HFFc6 (cell line): ENCODE measurements at places on chromosomes 2 and 18.
A peak's percentile ranks its signal among the peaks of the same experiment; 100 is the strongest.

DNA sequence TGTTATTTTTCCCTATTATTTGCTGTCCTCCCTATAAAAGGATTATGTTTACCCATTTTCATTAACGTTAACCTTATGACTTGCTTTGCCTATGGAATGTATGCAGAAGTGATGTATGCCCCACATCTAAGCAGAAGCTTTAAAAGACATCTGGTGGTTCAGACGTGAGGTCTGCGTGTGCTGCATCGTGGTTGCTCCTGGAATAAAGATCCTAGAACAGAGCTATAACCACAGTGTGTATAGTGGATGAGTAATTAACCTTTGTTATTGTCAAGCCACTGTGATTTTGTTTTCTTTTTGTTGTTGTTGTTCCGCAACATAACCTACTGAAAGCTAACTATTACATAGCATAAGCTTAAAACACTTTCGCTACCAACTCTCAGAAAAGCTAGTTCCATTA lies 20.9 kb upstream of the CFAP36 start:
- no peak for DNase-seq

DNA sequence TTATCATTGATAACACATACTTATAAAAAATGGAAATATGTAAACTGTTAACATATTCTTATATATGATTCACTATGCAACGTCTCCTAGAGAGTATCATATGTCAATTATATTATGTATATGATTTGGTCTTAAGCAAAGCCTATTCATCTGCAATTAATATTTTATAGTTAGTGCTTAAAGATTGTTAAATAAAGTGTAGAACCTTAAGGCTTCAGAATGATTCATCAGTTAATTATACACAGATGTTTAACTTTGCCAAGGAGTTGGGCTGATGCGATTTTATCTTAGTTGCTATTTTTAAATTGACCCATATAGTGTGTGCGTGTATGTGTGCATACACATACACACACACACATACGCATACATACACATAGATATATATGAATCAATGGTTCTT lies 323.1 kb downstream of the RBM43 start:
- DNase-seq: peak; percentile 53

- DNase-seq: no peak
Observed at GRCh38 chr18:7576077-7576476, 9.0 kb downstream of the PTPRM start.

- no peak for DNase-seq
Observed at GRCh38 chr2:7027956-7028655, 110.9 kb downstream of the RNF144A start.

- no peak for DNase-seq
Observed at GRCh38 chr18:43572163-43572562, 294.9 kb upstream of the SYT4 start.

GRCh38 chr2:170206805-170207407 lies 29.0 kb downstream of the MYO3B start:
- DNase-seq: no peak

DNA sequence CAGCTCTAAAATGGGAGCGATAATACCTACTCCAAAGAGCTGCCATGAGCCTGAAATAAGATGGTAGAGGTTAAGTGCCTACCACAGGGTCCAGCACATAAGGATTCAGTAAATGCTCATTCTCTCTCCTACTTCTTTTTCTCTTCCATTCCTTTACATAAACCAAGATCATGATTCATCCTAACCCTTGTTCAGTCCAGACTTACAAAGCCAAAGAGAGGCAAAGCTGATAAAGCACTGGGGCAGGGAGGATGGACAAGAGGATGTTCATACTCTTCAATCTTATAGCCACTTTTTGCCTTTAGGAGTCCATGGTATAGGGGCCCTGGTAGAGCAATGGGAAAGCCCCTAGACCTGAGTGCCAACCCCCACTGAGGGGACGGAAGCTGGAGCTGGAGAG lies 75.6 kb upstream of the PKDCC start:
- no peak for DNase-seq

DNA sequence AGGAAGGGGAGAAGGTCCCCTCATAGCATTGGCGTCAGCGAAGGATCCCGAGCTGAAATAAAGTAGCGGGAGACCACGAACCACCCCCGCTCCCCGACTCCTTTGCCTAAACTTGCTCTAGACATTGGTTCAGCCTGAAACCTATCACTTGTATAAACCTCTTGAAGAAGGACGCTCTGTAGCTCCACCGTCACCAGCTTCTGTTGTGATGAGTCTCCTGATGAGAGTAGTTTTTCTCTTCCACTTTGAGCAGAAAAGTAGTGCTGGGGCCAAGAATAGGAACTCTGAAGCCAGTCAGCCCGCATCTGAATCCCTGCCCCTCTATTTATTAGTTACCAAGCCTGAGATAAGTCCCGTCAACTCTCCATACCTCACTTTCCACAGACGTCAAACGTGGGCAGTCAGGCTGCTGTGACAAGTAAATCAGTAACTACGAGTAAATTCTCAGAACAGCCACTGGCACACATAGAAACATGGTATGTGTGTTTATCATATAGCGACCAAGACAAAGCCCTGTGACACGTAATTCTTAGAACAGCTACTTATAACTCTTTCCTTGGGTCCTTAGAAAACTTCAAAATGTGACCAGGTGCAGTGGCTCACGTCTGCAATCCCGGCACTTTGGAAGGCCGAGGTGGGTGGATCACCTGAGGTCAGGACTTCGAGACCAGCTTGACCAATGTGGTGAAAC lies 61.7 kb downstream of the CD226 start:
- no peak for DNase-seq

- no peak for DNase-seq
Observed at GRCh38 chr18:50722311-50722710, 97.5 kb downstream of the MRO start.

DNA sequence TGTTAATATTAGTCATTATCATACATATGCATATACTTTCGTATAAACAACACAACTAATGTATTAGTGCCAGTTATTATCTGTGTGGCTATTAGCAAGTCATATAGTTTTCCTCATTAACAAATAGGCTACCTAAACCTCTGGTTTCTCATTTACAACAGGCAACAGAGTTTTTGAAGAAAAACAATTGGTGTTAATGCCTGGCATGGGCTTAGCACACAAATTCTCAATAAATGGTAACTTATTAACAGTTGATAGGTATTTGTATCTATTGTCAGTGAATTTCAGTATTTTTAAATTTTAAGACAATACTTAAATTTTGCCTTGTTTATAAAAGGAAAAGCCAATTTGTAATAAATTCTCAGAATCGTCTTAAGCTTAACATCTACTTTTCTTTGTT lies 182.5 kb downstream of the PMAIP1 start:
- DNase-seq: no peak

DNA sequence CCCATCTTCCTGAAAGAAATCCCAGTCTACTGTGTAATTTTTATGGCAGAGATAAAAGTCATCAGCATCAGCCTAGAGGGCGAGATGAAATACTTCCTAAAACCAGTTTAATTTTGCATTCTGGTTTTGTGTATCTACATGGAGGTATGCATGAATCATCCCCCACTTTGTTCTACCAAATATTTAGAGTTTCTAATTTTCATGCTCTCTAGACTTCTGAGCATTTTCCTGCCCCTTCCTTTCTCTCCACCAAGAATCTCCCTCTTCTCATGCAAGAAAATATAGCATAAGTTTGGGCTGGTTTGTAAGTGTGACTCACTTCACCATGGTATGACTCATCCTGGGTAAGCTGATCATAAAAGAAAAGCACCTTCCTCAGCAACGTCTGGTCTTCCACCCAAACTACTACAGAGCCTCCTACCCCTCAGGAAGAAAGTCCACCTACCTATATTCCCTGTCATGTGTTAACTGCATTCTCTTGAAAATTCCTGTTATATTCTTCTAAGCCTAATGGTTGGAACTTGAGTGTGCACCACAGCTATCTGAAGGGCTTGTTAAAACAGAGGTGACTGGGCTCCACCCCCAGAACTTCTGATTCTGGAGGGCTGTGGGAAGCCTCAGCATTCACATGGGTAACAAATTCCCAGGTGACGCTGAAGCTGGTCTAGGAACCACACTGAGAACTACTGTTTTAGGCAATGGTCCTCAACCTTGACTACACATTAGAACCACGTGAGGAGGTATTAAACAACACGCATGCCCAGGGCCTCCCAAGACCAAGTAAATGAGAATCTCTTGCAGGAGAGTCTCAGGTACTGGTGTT lies 37.4 kb upstream of the RAPGEF4 start:
- DNase-seq: peak; percentile 92

- peak; percentile 89 for DNase-seq
Observed at GRCh38 chr2:197108758-197109157, 182.3 kb upstream of the PGAP1 start.

DNA sequence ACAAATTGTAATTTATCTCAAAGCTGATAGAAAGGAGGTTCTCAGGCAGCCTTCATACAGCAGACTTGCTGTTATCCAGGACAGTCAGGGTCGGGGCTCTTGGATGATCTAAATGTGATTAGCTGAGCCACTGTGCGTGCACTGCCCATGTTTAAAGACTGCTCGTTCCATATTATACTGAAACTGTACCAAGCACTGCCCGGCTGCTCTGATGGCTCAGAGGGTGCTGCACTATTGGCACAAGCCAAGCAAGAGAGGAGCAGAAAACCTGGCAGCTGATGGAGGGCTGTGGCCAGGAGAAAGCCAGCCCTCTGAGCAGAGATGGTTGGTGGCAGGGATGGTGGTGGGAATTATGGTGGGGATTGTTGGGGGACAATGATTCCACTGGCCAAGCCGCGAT lies 63.4 kb downstream of the COL6A3 start:
- DNase-seq: no peak

GRCh38 chr2:223081789-223082188 lies 29.8 kb downstream of the KCNE4 start:
- DNase-seq: no peak

DNA sequence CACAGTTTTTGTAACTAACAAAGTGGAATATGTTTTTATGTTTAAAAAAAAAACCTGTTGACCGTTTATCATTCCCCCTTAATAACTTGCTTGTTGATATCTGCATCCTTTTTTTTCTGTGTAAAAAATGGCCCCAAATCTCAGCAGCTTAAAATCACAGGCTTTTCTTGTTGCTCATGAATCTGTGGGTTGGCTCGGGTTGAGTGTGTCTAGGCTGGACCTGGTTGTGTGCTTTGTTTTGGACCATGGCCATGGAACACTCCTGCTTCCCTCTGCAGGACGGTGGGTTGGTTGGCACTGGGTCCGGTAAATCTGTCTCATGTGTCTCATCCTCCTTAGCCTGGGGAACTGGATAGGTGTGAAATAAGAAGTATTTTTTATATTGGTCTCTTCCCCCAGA lies 139.0 kb upstream of the LINC00305 start:
- DNase-seq: no peak
